ENCODE measurements at places on chromosomes 12 and 14. TPM values are rescaled to one million over a fixed set of nuclear protein-coding genes. Genes with fewer than 3 reads are reported as not detected.

The PRB2 gene
- not detected for total RNA-seq

GRCh38 chr14:55912344-55912743 is 205.9 kb upstream of the PELI2 start:
- DNase-seq, result no peak

The WNT1 gene
- total RNA-seq, result 1.2 TPM

The CCDC177 gene
- total RNA-seq, result 7.5 TPM

GRCh38 chr12:52740584-52740983 is 36.6 kb downstream of the KRT76 start:
- no peak for DNase-seq

GRCh38 chr12:4535092-4535491 is 3.6 kb upstream of the RAD51AP1 start:
- no peak for DNase-seq

The TMPRSS12 gene
- total RNA-seq, result not detected

GRCh38 chr12:69467366-69467765 is 2.8 kb upstream of the FRS2 start:
- no peak for DNase-seq

- DNase-seq, result no peak
Observed at GRCh38 chr14:93587330-93587729, 156.6 kb downstream of the UNC79 start.

- DNase-seq, result no peak
Observed at GRCh38 chr12:93767524-93767863, 90.3 kb downstream of the CRADD start.

GRCh38 chr14:91413547-91414474 is 3.8 kb downstream of the CCDC88C start:
- no peak for DNase-seq

DNA sequence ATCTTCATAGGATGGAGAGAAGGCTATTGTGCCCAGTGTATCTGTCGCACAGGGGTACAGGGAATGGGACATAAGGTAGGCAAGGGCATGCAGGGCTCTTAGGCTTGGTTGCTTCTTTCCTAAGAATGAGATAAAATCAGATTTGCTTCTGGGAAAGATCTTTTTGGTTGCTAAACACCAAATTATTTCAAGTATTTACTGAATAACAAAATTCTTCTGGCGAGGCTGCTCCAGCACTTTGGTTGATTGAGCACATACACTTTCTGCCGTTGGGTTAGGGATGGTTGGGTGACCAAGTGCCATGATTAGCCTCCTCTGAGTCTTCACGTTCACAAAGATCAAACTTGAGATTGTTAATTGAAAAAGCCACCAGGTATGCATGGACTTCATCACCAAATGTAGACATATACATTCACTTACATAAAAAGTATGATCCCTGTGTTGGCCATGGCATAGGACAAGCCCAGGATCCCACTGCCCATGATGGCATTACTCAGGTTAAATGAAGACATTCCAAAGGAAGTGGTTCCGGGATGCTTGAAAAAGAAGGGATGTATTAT is 38.2 kb downstream of the SLC38A4 start:
- no peak for DNase-seq

GRCh38 chr12:55051197-55051947 is 31.6 kb downstream of the NEUROD4 start:
- no peak for DNase-seq

GRCh38 chr14:75274899-75275569 is 3.6 kb upstream of the FOS start:
- DNase-seq, result no peak

- no peak for DNase-seq
Observed at GRCh38 chr14:97166497-97166896, 369.3 kb downstream of the VRK1 start.

The NUDT4 gene
- 59.2 TPM for total RNA-seq
